ENCODE measurements at places on chromosomes 7 and 10. TPM values are rescaled to one million over a fixed set of nuclear protein-coding genes. Genes with fewer than 3 reads are reported as not detected.

The SGPL1 gene
- 15.6 TPM for total RNA-seq

- no peak for DNase-seq
Measured at GRCh38 chr10:118565301-118566075, 30.0 kb downstream of the PRLHR start.

GRCh38 chr7:14201353-14201752, 211.9 kb upstream of the ETV1 start:
- DNase-seq: no peak

DNA sequence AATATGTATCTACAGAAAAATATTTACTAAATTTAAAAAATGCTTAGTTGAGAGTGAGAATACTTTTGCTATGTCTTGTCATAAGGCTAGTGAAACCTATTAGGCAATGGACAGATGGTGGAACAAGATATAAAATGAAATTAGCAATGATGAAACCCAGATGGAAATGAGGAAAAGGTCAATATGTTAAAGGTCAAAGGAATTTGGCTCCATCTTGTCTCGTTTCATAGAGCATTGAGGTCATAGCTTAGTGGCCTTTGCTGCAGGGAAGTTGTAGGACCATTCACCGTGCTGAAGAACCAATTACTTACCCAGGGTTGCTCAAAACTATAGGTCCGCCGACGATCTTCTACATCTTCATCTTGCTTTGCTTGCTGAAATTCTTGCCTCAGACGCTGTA, 683.9 kb downstream of the PARD3 start:
- no peak for DNase-seq

- no peak for DNase-seq
Measured at GRCh38 chr7:116465125-116465524, 34.4 kb upstream of the CAV2 start.

The VAX1 gene
- total RNA-seq: under 0.01 TPM

DNA sequence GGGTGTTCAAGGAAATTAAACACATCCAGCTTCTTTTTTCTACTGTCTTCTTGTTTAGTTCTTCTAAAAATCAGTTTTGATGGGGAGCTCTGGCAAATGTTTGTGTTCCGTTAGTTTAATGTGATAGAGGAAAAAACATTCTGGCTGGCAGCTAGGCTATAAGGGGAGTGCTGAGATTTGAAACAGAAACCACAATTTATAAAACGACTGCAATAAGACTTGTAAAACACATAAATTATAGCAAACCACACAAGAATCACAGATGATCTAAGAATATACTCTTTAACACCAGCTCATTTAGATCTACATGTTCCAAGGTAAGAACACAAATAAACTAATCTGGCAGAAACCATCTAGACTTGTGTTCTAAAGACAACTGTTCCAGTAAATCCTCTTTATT, 425.5 kb downstream of the CNTNAP2 start:
- DNase-seq: no peak

DNA sequence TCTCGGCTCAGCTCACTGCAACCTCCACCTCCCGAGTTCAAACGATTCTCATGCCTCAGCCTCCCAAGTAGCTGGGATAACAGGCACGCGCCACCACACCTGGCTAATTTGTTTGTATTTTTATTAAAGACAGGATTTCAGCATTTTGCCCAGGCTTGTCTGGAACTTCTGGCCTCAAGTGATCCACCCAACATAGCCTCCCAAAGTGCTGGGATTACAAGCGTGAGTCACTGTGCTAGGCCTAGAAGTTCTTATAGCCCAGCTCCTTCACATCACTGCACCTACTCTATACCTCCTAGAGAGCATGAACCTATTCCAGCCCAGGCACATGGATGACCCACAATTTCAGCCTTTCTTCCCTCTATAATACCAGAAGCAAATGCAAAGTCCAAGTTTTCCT, 1.3 kb upstream of the BLOC1S2 start:
- DNase-seq: no peak

- no peak for DNase-seq
Measured at GRCh38 chr7:1042492-1042833, 1.9 kb upstream of the GPR146 start.

DNA sequence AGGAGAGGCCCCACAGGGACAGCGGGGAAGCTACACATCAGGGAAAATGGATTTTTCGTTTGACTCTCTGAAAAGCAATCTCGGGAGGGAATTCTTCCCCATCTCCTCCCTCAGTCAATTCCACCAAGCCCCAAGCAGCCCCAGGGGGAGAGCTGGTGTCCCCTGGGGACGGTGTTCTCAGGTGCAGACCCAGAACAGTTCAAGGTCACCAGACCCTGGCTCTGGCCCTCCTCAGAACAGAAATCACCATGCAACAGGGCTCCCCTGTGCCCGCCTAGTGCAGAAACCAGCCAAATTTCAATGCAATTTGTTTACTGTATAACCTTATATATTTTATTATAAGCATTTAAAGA, 34.1 kb downstream of the GSDME start:
- DNase-seq: no peak

The GOT1 gene
- total RNA-seq: 14.0 TPM

DNA sequence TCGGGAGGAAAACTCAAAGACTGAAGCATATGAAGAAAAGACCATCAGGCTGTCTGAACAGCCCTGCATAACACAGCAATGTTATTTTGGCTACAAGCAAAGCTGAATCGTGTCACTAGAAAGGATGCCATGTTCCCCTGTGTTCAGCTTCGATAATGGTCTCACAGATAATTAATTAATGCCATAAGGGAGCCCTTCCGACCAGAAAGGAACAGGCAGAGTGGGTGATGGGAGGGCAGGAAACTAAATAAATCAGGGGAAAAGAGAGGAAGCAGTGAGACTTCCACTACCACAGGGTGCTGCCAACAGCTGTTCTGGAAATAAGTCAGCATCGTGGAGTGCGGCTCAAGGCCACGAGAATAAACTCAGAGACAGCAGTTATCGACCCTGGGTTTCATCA, 3.2 kb downstream of the PTPRN2 start:
- no peak for DNase-seq

- no peak for DNase-seq
Measured at GRCh38 chr10:108765794-108766193, 1157.5 kb downstream of the XPNPEP1 start.

DNA sequence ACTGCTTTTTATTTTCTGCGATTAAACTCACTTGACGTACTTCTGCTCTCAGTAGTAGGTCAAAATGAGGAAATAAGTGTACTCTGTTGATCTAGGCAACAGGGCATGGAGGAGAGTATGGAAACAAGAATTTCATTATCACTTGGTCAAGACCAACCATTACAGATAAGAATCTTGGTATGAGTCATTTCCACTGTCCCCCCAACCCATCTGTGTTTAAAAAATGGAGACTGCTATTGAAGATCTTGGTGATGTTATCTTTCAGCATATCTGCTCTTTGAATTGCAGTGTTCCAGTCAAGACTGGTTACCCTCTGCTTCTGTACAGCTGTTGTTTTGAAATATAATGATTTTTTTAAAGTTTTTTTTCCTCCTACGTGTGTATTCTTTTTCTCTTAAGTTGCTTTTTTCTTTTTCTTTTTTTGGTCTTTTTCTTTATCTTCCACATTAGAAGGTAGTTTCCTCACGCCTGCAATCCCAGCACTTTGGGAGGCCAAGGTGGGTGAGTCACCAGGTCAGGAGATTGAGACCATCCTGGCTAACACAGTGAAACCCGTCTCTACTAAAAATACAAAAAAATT, 11.7 kb downstream of the STAM start:
- DNase-seq: peak; percentile 43

DNA sequence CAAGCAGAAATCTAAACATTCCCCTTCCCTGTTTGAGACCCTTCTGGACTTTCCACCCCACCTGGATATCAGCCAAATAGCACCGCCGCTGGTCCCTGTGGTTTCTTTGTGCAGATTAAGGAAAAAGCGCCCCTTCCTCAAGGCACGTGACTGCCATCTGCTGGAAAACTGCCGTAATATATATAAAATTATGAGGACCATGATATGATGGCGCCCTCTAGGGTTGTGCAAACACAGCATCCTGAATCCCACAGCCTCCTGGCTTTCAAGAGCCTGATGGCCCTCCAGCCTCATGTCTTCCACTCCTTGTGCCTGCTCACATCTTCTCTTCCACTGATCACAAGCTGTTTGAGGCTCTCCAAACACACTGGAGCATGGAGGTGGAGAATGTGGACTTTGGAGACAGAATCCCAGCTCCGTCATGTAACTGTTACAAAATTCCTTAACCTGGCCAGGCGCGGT, 121.3 kb downstream of the MYL10 start:
- peak; percentile 69 for DNase-seq

GRCh38 chr10:88090568-88091214, 227.3 kb downstream of the PTEN start:
- DNase-seq: no peak

The FAM241B gene
- 1.3 TPM for total RNA-seq

DNA sequence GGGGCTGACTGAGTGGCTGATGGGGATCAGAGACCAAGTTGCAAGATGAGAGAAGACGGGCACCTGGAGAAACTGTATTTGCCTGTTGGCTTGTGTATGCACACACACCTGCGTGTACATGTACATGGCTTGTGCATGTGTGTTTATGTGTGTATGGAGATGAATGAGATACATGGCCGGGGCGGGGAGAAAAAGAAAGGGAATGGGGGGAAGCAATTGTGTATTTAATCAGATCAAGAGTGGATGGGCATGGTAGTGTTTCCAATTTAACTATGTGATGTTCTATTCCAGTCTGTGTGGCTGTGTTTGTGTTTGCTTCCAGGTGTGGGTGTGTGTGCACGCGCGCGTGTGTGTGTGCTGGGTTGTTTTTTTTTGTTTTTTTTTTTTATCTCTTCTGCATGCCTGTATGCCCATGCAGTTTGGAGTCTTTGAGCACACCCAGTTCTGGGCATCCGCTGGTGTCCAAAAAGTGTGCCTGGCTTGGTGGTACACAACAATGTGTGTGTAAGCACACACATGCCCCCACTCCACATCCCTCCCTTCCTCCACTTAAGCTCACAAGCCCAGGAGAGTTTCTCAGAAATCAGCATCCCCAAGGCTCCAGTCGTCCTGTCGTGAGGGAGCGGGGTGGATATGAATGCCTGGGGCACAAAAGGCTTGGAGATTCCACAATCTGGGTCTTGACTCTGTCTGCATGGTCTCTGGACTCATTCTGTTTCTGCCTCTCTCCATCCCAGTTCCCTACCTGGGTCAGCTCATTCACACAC, 2.5 kb upstream of the VGF start:
- DNase-seq: no peak

DNA sequence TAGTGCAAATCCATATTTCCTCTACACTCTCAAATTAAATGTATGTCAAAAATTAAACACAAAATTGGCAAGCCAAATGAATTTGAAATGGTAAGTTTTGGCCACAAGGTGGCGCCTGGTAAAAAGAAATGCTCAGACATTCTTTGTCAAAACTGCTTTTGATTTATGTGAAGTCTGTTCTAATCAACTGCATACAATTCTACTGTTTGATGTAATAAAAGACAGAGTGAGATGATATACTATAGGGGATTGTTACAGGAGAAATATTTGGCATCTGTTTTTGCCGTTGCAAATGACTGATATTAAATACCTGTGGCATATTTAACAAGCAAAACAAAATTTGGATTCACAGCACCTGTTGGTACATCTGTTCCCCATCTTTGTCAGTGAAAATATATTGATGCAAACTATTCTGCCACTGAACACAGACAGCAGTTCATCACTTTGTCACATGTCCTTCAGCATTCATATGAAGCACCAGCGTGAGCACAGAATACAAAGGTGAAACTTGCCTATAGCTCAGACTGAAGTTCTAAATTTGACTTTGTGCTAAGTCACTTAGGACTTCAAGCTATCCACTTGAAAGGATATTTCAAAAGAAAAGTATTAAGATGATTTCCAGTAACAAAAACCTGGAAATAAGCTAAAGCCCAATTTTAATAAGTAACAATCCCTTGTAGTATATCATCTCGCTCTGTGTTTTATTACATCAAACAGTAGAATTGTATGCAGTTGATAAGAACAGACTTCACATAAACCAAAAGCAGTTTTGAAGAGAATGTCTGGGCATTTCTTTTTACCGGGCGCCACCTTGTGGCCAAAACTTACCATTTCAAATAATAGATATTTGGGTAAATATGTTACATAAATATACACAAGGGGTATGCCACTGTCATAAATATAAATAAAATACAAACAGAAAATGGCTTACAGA, 10.2 kb upstream of the CH25H start:
- DNase-seq: peak; percentile 79

DNA sequence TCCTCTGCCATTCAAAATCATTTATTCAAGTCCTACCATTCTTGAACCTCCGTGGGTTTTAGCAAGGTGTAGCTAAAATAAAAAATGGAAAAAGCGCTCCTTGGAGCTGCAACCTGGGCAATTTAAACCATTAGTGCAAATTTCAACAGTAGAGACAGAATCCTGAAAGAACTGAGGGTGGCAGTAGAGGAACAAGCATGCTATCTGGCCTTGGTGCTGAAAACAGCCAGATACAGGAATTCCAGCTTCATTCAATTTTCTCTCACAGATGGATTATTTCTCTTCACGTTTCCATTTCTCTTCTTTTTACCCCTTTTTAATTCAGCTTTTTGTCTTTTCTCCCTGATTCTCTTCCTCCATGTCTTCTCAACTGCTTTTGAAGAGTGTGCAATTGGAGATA, 77.7 kb downstream of the OTUD1 start:
- DNase-seq: no peak

The SRI gene
- 52.0 TPM for total RNA-seq

GRCh38 chr7:129986600-129986999, 33.8 kb upstream of the UBE2H start:
- DNase-seq: no peak

DNA sequence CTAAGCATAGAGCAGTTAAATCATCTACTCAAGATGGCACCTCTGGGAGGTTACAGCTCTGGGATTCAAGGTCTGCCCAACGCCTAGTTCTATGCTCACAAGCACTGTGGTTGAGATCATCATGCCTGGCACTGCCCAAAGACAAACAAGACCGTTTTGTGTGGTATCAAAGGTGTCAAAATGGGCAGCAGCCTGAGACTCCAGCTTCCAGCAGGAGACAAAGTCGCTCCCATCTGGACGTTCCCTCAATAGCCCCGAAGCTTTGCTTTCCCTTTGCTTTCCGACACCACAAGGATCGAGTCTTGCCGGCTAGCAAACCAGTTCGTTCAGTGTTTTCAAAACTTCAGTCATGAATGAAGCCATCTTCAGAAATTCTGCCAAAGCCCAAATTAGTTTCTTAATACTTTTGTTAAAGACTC, 5.1 kb downstream of the HABP2 start:
- DNase-seq: no peak

- peak; percentile 14 for DNase-seq
Measured at GRCh38 chr10:93601146-93601773, at the start of gene RBP4. TSS of gene RBP4 (minus strand) at chr10:93601235. CDS start at chr10:93601028, 207 bp downstream.

The APBB1IP gene
- 30.7 TPM for total RNA-seq

DNA sequence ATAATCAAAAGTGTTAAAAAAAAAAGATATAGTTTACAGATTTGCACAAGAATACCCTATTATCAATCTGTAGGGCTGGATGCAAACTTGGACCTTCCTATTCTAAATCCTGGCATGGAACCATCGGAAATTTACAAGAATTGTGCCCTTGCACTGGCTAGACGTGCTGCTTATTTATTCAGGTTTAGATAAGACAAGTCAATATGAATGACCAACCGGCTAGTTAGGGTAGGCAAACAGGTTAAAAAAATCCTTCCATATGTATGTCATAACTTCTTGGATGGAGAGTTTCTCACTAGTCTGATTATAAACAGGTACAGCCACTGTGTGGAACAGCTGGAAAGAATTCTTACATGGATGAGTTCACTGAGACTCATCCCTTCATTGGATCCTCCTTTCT, 41.4 kb downstream of the PKD1L1 start:
- no peak for DNase-seq

- DNase-seq: no peak
Measured at GRCh38 chr10:83555264-83555663, 584.0 kb upstream of the GHITM start.

The NCF1 gene
- 2.2 TPM for total RNA-seq

- DNase-seq: no peak
Measured at GRCh38 chr7:31437250-31437865, 76.5 kb upstream of the ITPRID1 start.

Data from hematopoietic multipotent progenitor cell (in vitro differentiated cells).